ENCODE measurements at places on chromosomes 5 and 9. TPM values are rescaled to one million over a fixed set of nuclear protein-coding genes. Genes with fewer than 3 reads are reported as not detected.

GRCh38 chr5:81163651-81164050 lies 69.5 kb upstream of the CKMT2 start:
- ATAC-seq, result no peak

Gene FOXD4L6
- total RNA-seq, result not detected

DNA sequence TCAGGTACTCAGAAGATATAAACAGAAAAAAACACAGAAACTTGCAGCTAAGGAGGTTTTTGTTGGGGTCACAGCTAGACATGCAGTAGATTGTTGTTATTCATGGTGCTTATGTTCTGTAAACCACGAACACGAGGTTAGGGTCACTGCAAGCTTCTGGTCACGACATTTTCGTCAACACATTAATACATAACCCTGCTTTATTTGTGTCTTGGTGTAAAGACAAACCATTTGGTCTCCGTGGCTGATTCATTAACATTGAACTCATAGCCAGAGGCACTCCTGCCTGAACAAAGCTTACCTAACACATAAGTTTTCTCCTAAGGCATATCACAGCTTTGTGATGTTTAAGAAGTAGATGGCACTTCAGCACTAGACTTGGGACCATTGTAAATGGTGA lies 16.9 kb downstream of the TEK start:
- ATAC-seq, result no peak

Gene LECT2
- not detected for total RNA-seq

Gene CDX1
- total RNA-seq, result not detected
